DMS53 (cell line): ENCODE measurements at places on chromosomes 1 and 21.

DNA sequence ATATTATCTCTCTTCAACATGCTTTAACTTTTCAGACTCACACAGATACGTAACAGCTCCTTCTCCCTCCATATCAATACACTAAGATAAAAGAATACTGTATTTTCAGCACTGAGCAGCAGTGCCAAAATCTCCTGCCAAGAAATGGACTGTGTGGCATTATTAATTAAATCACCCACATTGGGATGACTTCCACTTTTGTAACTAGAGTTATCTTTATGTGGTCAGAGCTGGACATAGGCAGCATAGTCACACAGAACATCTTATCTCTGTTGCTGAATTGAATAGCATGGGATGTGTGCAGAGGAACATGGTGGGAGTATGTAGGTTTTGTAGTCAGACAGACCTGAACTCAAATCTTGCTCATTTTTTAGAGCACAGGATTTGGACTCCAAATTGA lies 41.4 kb upstream of the CACYBP start:
- DNase-seq = no peak

DNA sequence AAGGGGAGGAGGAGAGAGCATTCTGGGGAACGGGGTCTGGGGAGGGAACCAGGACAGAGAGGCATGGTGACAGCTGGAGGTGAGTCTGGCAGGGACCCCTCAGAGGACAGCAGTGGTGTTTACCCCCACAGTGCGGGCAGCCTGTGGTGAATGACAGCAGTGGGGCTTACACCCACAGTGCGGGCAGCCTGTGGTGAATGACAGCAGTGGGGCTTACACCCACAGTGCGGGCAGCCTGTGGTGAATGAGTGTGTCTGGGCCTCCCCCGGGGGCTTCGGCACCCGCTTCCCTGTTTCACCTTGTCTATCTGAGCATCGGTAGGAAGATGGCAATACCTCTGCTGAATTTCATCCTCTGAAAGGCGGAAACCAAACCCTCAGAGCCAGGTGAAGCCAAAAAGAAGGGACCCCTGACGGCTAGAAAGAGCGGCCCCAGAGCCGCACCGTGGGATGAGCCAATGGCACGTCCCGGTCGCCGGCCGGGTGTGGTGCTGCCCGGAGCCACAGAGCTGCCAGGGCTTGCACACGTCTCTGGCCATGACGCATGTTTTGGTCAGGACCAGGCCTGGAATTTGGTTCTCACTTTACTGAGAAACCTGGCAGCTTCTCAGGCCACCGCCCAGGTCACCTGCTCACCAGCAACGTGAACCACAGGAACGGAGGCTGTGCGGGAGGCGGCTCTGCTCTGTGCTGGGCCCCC lies 54.1 kb downstream of the SIK1 start:
- no peak for DNase-seq

DNA sequence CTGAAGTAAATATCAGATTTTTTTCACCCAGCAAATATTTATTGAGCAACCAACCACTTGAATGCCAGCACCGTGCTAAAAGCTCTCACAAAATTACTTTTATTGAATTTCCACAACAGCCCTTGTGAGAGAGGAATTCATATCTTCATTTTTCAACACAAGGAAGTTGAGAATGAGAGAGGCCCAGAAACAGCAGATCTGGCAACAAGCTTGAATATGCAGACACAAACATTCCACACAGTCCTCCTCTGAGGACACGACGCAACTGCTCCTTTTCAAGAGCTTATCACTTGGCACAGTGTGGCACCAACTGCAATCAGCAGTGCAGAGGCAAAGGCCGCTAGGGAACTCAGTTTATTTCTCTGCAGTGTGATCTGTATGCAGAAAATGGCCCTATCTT lies 32.2 kb upstream of the IFNAR2 start:
- DNase-seq = no peak

GRCh38 chr1:206952171-206952570 lies 5.9 kb upstream of the PIGR start:
- DNase-seq = peak; percentile 89

GRCh38 chr1:9324246-9325096 lies 31.8 kb downstream of the SPSB1 start:
- DNase-seq = no peak

- DNase-seq = no peak
Observed at GRCh38 chr1:48761411-48761810, 15.3 kb downstream of the BEND5 start.

GRCh38 chr21:44737706-44738354 lies 26.5 kb upstream of the TSPEAR start:
- peak; percentile 76 for DNase-seq

DNA sequence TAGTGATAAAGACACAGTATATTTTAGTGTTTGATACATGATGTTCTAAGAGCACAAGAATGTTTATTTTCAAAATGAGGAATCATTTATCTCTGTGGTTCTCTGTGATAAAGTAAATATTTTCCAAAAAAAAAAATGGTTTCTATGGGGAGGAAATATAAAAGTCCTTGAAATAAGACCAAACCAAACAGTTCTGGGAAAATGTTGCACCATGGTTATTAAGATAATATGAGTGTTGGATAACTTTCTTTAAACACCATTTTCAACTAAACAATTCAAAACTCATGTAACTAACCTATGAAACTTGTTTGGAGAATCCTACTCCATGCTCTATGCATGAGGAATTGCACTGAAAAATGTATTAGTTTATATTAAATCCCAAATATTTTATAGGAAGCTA lies 184.6 kb downstream of the KCNT2 start:
- peak; percentile 20 for DNase-seq

GRCh38 chr1:164647211-164647610 lies 88.2 kb downstream of the PBX1 start:
- DNase-seq = no peak

DNA sequence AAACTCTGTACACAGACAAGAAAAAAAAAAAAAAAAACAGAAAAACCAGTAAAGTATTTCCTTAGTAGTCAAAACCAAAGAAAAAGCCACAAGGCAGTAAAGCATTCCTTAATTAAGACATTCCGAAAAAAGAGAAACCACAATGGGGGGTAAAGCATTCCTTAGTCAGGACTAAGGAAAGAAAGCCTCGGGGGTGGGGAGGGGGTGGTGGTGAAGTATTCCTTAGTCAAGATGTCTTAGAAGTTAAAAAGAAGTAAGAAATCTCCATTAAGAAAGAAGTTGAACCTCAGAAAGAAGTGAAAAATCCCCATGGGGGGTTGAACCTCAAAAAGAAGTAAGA lies 28.2 kb upstream of the FMO1 start:
- no peak for DNase-seq

- DNase-seq = no peak
Observed at GRCh38 chr1:206961668-206962067, 8.6 kb downstream of the FCAMR start.

GRCh38 chr21:46661211-46661625 lies 25.7 kb downstream of the PRMT2 start:
- peak; percentile 74 for DNase-seq

DNA sequence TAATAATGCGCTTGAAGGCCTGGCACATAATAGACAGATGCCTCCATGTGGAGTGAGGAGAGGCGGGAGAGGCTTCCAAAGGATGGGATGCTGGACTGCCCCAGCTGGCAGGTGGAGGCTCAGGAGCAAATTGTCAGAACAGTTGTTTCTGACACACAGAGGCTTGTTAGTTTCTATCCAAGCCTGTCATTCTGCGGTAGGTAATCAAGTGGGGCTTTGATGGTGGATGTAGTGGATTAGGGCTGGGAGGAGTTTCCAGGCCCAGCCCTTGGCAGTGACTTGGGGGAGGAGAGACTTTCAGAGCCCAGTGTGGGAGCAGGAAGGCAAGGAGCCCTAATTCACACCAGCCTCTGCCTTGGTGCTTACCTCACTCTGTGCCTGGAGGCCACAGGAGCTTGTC lies 44.1 kb downstream of the FOXD2 start:
- no peak for DNase-seq

DNA sequence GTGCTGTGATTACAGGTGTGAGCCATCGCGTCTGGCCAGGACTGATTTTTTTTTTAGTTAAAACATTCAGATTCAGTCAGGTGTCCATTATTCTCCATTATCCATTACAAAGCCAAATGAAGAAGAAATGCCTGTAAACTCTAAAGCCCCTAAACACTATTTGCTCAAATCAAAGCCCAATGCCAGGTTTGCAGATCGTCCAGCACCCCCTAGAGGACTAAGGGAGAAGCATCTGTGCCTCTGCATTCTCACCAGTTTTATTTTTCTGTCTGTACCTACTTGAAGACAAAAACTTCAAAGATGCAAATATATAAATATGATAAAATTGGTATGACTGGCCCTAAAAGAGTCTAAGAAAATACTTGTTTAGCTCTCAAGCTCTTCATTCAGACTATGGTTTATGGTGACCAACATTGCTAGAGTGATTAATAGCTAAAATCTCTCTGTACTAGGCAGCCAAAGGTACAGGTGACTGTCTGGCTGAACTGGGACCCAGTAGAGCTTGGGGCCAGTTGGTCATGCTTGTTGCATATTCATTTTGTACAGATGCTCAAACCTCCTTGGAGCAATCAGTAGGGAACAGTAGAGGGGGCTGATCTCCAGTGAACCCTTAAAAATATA lies 138.4 kb downstream of the SYT2 start:
- DNase-seq = peak; percentile 74

DNA sequence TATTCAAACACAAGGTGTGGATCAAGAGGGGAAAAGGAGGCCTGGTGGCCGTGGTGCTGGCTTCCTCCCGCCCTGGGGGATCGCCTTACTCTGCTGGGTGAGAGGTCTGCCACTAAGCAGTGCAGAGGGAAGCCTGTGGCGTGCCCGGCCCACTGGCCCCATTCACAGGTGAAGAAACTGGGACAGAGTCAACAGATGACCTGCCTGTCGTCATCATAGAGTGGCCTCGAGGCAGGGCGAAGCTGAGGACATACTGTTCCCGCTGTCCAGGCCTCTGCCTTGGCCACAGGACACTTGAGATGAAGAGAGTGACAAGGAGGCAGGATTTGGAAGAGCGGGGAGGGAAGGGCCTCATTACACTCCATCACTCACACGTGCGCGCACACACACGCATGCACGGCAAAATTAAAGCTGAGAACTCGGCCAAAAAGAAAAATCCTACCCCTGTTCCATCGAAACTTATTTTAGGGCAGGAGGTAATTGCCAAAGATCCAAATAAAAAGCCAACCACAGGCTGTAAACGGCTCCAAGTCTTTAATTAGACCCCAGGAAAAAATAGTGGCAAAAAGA lies 50.5 kb downstream of the CASZ1 start:
- no peak for DNase-seq

DNA sequence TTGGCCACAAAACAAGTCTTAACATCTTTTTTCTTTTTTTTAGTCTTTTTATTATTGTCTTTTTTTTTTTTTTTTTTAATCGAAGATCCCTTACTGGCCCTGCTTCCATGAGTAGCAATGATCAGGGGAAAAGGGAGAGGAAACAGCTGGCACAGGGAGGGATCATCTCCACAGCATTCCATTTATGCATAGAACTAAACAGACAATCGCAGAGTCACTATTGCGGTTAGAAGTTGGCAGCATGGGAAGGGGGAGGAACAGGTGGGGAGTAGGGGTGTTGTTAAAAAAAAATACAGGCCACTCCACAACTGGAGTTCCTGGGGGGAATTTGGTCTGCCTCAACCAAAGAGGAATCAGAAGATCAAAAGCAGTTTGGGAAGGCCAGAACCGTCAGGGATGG lies 55.4 kb downstream of the C1orf185 start:
- no peak for DNase-seq

DNA sequence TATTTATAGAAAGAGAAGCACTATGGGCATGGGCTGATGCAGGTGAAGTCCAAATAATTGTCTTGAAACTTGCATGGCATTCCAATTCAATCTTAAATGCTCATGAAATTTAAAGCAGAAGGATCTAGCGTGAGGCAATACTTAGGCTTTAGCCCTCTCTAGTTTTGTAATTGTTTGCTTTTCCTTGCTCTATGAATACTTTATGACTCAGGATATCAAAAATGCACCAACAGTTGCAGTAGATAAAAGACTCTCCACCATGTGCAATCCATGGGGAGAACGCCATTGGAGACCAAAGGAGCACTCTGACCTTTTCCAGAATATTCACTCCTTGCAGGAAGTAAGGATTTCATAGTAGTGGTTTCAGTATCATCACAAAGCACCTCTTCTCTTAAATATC lies 436.4 kb downstream of the LRRIQ3 start:
- no peak for DNase-seq

DNA sequence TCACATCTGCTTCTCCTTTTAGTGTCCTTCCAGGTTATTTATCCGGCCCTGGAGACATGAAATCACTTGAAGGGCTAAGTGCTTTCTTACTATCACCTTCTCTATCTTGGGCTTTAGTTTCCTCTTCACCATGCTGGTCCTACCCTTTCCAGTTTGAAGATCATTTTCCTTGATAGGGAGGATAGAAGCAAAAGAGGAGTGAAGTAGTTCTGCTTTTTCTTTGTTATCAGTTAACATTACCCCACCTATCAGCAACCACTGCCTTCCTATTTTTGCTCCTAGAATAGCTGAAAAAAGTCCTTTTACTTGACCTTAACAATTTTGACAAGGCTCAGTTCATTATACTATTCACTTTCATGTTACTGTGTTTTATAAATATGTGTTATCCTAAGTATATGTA lies 19.4 kb downstream of the RGL1 start:
- DNase-seq = no peak

- no peak for DNase-seq
Observed at GRCh38 chr1:84721152-84721551, 30.9 kb upstream of the SSX2IP start.

- no peak for DNase-seq
Observed at GRCh38 chr1:19774180-19774785, 25.4 kb downstream of the TMCO4 start.

DNA sequence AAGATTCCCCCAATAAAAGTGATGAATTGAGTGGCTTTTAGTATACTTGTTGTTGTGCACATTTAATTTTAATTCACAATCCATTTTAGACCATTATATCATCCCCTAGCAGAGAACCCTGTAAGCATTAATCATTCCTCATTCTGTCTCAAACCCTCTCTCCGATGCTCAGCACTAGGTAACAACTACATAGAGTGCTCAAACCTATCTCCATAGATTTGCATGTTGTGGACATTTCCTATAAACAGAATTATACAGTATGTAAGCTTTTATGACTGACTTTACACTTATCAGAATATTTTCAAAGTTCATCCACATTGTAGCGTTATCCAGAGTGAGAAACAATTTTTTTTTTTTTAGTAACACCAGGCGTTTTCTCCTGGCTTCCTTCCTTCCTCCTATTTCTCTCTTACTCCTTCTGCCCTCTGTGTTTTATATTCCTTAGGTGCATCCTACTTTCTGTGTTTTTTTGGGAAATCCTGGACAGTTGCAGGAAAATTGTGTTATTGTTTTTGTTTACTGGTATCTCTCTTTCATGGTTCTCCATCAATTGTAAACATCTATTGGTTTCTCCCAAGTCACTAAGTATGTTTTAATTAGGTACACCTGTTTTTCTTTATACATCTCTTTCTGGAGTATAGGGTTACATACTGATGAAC lies 1528.0 kb upstream of the TPTE start:
- DNase-seq = no peak
